Coronary artery (tissue), 2 donors: ENCODE measurements at places on chromosomes 7 and 10.

GRCh38 chr10:35501923-35502322, 103.2 kb upstream of the GJD4 start:
- DNase-seq, result no peak

- no peak for DNase-seq
These were observed 19.9 kb upstream of the TRUB1 start for GRCh38 chr10:114917927-114918672.

- DNase-seq, result no peak
These were observed 43.7 kb upstream of the BPGM start for GRCh38 chr7:134602881-134603451.

DNA sequence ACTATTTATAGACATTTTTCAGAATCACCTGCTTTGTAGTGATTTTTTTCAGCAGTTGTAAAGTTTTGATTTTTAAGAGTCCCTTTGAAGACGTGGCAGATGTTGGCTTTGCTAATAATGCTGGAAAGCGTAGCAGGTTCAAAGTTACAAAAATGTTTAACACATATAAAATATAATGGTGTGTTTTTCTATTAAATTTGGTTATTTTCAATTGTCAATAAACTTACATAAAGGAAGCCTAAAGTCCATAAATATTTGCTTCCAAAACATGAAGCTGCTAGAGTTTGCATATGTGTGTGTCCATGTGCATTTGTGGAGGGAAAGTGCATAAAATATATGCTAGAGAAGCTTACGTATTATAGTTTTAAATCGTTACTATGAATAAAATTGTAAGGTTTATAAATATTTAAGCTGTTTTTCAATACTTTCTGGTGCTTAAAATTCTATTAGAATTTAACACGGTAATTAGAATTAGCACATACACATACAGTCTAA, 3.7 kb downstream of the MEOX2 start:
- DNase-seq, result no peak

DNA sequence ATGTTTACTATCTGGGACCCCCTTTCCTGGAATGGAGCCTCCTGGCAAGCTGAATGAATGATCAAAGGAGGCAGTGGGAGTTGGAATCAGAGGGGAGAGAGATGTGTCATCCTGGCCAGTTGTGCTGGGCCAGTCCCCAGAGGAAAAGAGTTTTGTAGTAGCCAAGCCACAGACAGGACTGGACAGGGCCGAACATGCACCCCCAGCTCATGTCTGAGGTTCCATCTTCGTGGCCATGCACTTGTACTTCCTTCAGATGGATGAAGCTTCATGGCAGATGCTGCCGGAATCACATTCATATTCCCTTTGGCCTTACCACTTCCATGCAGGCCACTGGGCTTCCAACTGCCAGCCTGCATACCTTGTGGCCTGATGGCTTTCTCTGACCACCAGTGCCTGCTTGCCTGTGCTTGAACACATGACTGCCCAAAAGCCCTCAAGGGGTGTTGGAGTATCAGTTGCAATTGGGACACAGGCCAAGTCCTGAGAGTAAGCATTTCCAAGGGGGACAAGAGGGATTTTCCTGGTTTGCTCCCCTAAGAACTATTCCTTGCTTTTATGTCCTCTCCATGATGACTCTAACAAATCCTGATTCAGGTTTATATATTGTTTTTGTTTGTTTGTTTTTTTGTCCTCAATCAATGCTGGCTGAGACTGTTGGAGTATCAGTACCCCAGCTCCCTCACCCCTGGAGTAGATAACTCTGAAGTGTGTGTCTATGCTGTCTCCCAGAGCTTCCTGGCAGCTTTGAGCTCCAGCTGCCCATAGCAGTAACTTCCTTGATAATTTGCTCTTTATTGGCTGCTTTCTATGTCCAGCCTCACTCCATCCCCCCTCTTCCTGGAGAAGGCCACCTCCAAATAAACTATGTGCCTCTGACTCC, 63.6 kb downstream of the TMEM130 start:
- DNase-seq, result no peak

DNA sequence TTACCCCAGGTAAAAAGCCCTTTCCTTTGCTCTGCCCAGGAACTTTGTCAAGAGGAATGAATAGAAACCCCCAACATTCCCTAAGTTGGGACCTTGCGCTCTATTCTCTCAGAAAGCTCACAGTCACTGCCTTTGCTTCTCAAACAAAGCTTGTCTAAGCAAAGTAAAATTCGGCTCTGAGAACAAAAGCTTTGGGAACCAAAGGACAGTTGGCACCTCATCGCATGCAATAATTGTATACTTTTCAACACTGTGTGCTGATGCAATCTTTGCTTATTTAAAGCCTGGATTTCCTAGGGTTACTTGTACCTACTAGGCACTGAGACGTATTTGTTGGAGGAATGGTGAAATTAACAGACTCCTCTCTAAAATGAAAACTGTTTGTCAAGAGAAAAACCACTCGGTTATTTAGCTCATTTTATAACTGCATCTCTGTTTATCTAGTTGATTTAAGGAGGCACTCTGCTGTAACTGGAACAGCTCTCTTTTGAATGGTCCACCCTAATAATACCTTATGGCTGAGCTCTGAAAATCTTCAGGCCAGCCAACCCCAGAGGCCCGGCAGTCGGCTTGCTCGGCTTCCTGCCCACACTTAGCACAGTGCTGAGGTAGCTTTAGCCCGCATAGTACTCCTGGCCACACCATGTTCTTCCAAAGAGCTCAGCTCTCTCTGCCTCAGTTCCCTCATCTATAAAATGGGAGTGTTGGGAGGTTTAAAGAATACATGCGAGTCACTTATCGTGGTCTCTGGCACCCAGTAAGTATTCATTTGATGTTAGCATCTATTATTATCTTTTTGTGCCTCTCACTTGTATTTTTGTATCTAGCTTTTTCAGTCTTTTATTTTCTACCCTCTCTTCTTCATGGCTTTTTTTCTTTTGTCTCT, 80.2 kb upstream of the PRR15 start:
- DNase-seq, result no peak

GRCh38 chr10:102705531-102705930, 8.7 kb downstream of the ARL3 start:
- DNase-seq, result no peak
